ENCODE measurements at places on chromosomes 3 and 15.

GRCh38 chr3:32469151-32469874 is 33.3 kb downstream of the CMTM6 start:
- DNase-seq, result no peak

- no peak for DNase-seq
These were observed 22.4 kb upstream of the RGMA start for GRCh38 chr15:93111451-93111850.

DNA sequence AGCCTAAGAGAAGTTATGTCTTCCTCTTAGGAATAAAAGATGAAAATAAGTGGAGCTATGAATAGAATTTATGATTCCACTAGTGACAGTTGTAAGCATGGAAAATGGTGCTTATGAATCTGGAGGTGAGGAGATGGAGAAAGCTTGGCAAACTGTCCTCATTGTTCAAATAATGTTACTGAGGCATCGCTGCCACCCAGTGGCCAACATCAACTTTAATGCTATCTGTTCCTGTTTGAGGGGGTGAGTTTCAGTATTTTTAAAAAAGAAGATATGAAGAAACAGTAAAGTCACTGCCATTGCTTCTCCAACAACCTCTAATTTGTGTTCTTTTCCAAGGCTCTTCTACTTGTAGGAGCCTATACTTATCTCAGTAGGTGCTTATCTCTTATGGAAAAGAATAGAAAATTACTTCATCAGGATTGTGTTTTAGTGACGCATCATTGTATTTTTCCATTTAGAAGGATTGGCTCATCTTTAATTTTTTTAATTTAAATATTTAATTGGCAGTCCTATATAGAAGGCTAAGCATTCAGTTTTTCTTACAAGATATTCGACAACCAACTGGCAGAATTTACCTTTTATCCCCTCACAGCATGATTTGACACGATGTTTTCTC is 260.4 kb upstream of the P2RY1 start:
- DNase-seq, result peak; percentile 33

DNA sequence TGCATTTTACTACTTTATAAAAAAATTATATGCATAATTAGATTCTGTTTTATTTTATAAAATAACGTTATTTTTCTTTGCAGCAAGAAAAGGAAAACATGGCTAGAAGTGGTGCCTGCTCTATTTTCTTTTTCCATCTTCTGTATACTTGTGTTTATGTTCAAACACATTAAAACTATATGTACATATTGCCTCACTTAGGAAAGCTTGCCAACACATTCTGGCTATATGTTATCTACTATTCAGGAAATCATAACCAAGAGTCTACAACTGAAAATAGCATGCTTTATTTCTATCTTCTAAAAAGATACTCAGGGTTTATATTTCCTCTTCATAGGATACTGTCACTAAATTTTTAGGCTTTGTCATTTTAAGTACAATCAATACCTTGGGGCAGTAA is 90.2 kb upstream of the KCNMB2 start:
- DNase-seq, result no peak

- DNase-seq, result no peak
These were observed 31.1 kb downstream of the TMEM212 start for GRCh38 chr3:171874251-171874681.

GRCh38 chr3:50567011-50567385 is 549 bp downstream of the C3orf18 start:
- no peak for DNase-seq

GRCh38 chr3:153244961-153245360 is 82.9 kb downstream of the RAP2B start:
- DNase-seq, result no peak

DNA sequence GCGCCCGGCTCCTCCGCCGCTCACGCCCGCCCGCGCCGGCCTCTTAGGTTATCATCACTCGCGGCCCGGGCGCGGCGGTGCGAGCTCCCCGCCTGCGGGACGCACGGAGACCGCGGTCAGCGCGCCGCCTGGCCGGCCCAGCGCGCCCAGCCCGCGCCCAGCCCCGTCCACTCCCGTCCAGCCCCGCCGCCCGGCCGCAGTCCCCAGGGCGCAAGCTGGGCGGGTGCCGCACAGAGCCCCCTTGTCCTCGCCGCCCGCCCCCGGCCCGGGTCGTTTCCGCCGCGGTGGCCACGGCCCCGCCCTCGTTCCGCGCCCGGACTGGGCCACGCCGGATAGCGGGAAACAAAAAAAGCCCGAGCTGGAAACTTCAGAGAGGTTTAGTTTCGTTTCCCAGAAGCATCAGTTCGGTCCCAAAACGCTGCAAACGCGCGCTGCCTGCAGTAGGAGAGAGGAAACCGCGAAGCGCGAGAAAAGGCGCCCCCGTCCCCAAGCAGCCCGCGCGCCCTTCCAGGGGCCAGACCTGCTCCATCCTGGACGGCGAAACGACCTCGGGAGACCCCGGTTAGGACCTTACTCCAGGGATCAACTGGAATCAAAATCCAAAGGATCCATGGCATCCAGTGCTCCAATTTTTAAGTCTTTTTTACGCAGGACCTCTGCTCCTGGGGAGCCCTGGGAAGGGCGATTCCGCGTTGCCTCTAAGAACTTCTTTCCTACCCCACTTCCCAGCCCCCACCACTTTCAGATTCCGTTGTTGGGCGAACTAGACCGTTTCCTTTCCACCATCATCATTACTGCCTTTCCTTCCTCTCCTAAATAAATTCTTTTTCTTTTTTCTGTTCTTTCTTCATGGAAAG is at the start of gene ATP10A:
TSS of gene ATP10A (minus strand) at position 217 of the 857 bp plus-strand sequence. CDS start 231 bp downstream, outside the sequence.
- DNase-seq, result no peak

GRCh38 chr15:101526442-101526841 is 36.9 kb upstream of the PCSK6 start:
- no peak for DNase-seq

DNA sequence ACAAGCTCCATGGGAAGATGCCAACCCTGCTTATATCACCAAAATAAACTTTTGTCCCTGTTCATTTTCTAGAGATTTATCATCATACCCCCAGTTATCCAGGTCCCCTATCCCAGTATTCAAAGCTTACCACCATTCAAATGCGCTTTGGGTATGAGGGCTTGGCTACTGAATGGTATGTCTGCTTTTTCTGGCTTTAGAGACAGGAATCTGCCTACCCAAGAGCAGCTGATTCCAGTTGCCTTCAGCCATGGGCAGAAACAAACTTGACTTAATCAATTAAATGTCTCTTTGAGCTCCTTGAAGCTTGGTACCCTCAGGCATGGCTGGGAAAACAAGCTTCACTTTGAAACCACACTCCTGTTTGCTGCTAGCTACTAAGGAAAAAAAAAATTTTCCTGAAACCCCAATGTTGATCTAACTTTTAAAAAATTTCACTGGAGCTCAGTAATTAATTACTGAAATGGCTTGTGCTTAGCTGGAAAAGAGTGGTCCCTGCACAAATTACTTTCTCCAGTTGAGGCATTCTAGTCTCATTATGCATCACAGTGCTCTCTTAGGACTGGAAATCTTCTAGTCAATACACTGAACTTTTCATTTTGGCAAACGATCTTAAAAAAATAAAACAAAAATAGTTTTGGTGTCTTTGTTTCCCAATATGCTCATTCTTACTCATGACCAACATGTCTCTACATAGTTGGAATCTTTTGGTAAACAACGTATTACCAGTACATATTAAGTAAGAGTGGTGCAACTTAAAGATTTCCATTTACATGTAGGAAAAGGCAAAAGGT is 242.8 kb downstream of the DTWD1 start:
- DNase-seq, result no peak

DNA sequence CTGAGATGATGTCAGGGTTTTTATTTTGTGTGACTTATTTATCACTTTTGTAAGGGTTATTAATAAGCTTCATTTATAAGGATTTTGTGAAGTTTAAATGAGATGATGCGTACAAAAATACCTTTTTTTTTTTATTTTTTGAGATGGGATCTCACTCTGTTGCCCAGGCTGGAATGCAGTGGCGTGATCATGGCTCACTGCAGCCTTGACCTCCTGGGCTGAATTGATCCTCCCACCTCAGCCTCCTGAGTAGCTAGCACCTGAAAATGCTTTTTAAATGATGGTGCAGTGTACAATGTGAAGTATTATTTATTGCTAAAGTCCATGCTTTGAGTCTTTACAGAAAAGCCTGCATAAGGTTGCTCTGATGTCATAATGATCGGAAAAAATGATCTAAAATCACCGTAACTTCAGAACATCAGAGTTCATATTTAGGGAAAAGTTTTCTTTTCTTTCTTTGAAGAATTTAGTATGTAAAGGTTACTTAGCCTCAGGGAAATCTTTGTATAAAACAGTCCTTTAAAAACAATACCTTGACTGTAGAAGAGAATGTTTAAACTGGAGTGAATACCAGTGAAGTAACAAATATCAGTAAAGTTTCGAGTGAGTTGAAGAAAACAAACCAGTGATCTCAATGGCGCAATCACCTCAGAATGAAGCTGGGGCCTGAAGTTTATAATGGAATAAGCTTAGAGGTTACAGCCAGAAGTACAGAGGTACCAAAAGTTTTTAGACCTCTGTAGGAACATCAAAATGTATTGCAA is 29.7 kb downstream of the TCF12 start:
- DNase-seq, result no peak

DNA sequence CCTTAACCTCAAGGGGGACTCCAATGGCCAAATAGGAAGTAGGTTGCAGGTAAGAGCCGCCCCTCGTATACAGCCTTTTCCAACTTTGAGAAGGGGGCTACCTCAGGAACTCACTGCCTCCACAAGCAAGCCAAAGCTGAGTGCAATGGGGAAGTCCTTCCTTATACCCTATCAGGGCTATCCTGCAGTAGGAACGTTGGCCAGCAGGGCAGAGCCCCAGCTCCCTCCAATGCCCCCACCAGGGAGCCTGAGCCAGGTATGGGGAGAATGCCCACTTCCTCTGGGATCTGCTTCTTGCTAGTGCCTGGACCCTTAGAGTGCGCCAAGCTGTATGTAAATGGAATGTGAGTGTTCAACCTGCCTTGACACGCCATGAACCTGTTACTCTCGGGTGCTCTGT is 16.3 kb downstream of the CACNA2D2 start:
- DNase-seq, result no peak

- DNase-seq, result no peak
These were observed 51.1 kb upstream of the POLG start for GRCh38 chr15:89385596-89386331.

DNA sequence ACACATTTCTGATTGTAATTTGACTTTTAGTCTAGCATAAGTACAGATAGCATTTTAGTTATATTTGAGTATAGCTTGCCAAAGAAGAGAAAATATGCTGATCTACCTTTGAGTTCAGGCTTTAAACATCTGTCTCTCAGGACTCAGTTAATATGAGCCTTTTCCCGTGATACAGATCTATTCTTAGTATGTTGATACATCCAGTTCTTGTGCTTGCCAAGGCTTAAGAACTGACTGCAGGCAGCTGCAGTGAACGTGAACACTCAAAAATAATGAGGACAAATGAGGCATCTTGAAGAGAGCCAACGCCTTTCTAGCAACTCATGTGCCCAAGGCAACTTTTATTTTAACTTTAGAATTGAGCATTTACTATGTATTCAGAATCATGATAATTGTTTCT is 325.5 kb downstream of the SI start:
- DNase-seq, result no peak

DNA sequence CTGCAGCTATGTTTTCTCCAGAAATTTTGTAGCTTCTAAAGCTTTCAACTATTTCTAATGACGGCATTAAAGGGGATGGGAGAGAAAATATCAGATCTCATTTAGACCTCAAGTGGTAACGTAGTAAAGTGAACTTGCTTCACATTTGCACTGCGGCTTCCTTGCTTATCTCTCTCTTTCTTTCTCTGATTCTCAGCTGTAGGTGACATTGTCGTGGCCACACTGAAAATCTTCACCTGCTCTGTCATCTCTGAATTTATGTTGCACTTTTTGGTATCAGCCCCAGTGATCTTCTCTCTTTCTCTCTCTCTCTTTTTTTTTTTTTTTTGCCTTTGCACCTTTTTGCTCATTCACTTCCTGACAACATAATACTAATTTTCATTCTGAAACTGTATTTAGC is 254.1 kb upstream of the SATB1 start:
- DNase-seq, result no peak

DNA sequence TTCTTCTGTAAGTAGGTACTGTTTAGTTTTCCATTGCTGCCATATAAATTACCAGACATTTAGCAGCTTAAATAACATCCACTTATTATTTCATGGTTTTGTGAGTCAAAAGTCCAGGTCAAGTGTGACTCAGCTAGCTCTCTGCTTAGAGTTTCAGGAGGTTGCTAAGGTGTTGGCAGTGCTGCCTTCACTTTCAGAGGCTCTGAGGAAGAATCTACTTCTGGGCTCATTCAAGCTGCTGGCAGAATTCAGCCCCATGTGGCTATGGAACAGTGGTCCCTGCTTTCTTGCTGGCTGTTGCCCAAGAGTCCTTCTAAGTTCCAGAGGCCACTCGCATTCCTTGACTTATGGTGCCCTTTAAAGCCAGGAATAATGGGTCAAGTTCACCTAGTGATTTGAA is 4.5 kb downstream of the CFAP44 start:
- no peak for DNase-seq

DNA sequence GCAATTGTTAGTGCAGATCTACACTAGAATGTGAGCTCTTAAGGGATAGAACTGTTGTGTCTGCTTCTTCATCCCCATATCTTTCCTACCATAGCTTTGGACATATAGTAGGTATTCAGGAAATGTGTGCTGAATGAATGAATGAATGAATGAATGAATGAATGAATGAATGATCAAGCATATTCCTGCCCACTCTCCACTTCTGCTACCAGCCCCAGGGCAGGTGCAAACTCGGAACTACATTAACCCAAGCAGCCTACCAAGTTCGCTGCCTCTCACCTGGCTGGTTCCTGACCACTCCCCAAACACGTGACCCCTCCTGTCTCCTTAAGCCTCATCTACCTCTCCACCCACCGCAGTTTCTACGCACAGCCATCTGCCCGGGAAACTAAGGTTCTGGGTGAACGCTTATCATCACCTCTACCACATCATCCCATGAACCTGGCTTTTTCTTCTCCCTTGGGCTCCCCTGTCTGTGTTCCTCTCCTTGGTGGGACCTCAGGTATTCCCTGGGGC is 26.8 kb downstream of the PAQR5 start:
- DNase-seq, result no peak

GRCh38 chr15:74240897-74241614 is 4.9 kb downstream of the CCDC33 start:
- DNase-seq, result no peak

- DNase-seq, result no peak
These were observed 515.3 kb upstream of the CFAP20DC start for GRCh38 chr3:59565125-59565524.

DNA sequence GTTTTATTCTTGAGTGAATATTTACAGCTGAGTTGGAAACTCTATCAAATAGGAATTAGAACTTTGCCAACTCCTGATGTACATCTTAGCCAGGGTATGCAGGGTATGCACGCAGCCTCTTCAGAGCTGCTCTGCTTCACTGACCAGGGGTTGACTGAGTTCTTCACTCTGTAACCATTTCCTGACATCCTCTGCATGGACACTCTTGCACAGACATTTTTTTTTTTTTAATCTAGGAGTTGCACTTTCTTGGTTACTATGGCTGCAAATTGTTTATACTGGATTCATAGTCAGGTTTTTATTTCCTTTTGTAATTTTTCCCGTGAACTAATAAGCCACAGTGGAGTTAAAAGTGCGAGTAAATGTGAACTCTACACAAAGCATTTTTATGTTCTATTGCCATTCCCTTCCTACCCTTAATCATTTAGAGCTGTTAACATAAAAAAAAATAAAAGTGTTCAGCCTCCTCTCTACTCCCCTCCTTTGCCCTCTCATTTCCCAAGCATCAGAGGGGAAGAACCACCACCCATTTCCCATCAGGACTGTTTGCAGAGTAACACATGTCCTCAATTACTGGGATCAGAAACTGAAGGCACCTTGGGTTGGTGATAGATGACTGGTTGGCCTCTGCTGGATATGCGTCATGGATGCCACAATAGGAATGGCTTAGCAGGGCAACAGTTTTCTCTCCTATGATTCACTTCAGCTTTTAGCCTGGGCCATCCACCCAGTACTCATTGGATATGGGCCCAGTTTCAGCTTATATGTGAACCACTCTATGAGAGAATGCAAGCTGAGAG is 54.0 kb downstream of the DUT start:
- no peak for DNase-seq

Measured in NCI-H1417 treated with DMSO at 0.1 percent for 48 hours (cell line).